Stimulated activated CD4-positive, alpha-beta T cell treated with anti-CD3 and anti-CD28 coated beads, TNF-alpha, amount 100 ng/mL, for 48 hours (primary cell): ENCODE measurements at places on chromosomes 1 and 21.

DNA sequence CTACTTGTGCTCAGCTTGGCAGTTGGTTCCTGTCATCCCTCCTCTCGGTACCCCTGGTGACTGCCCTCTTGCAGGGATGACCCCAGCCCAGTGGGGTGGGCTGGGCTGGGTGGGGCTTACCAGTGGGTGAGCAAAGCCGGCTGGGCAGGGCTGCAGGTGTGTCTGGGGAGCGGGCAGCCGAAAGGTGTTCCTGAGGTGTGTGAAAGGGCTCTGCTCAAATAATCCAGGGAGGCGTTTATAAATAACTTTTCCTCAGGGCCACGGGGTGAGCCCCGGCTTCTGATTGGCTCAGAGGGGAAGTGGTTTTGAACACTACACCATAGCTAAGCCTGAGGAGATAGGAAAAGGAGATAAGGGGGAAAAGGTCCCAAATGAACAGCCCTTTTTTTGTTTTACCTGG, at the start of gene SLC26A9:
Gene SLC26A9, minus strand, starts transcription at position 212 of the 400 bp plus-strand sequence. CDS start 7,636 bp downstream, outside the sequence.
- no peak for DNase-seq

GRCh38 chr1:8767006-8767405, 50.4 kb downstream of the RERE start:
- DNase-seq = no peak

DNA sequence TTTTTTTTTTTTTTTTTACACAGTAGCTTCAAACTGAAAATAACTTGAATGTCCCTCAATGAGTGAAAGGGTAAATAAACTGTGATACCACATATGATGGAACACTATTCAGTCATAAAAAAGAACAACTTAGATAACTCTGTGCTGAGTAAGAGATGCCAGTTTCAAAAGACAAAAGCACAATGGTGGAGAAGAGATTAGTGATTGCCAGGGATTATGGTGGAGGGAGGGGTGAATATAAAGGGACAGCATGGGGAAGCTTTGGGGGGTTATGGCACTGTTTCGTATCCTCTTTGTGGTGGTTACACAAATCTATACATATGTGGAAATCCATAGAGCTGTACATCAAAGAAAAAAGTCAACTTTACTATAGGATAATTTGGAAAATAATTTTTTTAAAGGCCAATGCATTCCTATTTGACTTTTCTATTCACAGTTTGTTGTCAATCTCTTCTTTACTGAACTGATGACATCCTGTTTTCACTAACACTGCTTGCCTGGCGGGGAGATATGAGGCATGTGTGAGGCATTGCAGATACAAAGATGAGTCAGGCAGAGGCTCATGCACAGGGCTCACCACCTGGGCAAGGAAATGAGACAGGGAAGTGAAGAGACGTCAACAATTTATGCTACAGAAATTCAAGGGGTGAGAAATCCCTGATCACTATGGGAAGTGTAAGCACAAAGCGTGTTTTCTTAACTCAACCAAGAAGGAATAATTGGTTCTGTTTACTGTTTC, 302.7 kb downstream of the DUSP10 start:
- peak; percentile 52 for DNase-seq

GRCh38 chr1:181603735-181604410, 120.6 kb downstream of the CACNA1E start:
- DNase-seq = no peak

DNA sequence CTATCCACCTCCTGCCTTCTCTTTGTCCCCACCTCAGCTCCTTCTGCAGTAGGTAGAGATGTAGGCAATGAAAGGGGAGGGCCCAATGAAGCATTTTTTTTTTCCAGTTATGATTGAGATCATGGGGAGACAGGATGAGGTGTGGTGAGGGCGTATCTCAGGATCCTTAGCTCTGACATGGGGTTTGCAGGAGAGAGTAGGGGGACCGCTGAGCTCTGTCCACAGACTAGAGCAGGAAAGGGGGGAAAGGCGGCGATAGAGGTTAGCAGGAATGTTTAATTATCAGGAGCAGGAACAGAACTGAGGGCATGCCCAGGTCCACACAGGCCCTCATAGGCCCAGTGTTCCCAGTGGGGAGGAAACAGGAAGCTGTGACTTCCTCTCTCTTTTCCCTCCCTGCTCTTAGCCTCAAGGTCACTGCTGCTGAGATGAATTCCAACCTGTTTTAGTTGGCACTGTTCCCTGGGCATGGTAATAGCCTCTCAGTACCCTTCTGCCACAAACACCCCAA, 901 bp upstream of the RXFP4 start:
- no peak for DNase-seq

GRCh38 chr1:227357171-227357926, 39.1 kb upstream of the CDC42BPA start:
- DNase-seq = no peak

DNA sequence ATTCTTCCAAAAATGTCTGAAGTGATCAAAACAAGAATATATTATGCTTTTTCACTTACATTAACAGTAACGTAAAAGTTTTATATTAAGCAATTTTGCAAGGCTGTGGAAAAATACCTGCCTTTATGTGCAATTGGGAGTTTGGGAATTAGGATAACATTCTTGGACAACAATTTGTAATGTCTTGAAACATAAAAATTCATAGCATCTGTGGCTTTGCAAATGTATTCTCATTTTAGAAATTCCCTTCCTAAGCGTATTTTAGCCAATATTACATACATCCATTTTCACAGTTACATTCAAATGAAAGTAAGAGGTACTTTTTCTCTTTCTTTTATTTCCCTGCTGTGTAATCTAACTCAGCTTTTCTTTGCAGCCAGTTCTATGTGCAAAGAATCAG, 13.4 kb upstream of the CFH start:
- no peak for DNase-seq

DNA sequence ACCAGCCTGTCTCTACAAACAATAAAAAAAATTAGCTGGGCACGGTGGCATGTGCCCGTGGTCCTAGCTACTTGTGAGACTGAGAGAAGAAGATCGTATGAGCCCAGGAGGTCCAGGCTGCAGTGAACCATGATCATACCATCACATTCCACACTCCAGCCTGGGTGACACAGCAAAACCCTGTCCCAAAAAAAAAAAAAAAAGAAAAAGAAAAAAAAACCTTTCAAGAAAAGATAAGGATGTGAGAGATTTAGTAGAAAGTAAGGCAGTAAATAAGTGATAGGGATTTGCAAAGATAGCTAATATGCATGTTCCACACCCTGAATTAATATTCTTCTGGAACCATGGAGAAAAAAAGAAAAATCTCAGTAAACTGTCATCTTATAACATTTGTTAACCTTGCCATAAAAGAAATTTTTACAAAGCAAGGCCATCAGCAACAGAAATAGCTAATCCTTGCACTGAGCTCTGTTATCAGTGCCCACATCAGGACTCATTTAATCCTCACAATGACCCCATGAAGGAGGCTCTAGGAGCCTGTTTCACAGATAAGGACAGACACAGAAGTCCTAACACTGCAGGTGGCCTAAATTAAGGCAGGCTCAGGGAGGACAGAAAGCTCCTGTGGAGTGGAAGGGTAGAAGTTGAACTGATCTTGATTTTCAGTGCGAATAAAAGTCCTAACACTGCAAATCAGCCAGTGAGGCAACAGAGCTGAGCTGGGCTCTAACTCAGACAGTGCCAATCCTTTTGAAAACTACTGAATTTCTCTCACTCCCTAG, 7.6 kb downstream of the GNB1 start:
- no peak for DNase-seq

DNA sequence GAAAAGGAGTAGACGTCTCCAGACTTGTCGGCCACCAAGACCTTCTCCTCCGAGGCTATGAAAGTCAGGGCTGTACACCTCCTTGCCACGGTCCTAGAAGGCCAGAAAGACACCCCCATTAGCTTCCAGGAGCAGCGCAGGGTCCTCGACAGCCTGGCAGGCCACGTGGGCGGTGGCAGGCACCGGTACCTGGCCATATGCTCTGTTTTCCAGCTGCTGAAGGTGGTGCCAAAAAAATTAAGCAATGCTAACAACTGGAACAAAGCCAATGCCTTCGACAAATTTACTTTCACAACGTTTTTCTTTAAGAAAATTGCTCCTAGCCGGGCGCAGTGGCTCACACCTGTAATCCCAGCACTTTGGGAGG, 15.9 kb downstream of the WDR4 start:
- DNase-seq = no peak

DNA sequence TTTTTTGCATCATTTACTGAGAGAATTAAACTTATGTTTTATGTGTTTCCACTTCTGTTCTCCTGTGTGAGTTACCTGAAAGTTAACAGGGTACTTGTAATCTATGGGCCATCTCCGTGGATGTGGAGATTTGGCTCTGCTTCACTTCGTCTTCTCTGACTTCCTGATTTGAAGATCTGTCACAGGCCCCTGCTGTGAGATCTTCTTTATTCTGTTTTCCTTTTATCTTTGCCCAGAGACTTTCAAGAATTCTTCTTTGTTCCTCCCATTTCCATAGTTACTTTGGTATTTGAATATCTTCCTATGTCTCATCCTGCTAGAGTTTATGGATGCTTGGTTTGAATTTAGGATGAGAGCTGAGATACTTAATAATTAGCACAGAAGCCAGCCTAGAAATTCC, 35.4 kb upstream of the PKN2 start:
- no peak for DNase-seq

DNA sequence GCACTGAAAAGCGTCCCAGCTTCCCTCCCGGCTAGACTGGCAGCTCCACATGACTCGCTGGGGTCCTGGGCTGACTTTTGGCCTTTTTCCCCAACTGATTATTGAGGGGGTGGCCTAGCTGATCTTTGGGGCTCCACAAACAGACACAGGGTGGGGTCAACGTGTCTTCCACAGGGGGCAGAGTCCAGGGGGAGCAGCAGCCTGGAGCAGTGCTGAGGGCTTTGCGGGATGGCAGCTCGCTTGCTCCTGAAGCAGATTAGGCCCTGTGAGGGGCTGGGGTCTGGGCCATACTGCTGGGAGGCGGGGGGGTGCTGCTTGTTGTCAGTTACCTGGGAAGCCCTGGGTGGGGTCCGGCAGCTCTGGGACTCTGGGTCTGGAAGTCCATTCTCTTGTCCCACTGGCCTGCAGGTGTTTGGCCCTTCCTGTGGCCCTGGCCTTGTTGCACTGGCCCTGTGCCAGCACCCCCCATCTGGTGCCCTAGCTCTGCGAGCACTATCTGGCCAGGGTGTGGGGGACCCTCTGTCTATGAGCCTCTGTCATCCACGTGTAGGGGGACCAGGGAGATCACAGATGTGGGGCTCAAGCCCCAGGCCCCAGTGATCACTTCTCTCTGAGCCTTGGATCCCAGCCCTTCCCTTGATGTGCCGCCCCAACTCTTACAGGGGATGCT, 12.3 kb upstream of the HES5 start:
- no peak for DNase-seq

DNA sequence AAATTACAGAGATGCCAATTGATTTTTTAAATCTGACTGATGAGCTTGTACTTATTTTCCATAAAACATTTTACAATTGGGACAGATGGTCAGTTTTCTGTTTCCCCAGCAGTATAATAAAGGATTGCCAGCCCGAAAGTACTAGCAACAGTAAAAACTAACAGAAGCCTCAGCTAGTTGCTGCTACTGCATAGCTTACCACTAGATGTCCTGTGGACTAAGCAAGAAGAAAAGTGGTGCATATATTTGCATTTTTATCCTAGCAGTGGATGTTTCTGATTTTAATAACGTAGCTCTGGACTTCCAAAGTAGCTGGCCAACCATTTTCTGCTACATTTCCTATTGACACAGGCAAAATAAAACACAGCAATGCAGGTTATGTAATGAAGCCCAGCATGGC, 241.5 kb downstream of the BARHL2 start:
- no peak for DNase-seq

DNA sequence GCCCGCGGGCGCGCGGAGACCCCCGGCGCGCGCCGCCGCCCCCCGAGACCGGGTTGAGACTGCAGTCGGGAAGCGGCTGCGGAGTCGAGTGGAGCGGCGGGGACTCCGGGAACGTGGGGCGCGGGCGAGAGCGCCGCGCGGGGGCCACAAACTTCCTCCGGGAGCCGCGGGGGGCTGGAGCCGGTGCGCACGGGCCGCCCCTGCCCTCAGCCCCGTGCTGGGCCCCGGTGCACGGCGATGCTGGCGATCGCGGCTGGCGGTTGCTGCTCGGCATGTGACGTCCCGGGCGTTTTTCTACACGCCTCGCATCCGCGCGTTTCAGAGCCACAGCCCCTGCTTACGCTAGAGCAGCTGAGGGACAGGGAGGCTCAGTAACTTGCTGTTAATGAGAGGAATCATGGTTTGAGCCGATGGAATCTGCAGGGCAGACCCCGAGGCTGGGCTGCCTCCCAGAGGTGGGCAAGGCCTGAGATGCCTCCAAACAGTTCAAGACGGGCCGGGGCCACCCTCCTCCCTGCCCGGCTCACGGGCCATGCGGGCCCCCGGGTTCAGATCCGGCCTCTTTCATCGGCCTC, 520 bp downstream of the TMEM201 start:
- peak; percentile 14 for DNase-seq

DNA sequence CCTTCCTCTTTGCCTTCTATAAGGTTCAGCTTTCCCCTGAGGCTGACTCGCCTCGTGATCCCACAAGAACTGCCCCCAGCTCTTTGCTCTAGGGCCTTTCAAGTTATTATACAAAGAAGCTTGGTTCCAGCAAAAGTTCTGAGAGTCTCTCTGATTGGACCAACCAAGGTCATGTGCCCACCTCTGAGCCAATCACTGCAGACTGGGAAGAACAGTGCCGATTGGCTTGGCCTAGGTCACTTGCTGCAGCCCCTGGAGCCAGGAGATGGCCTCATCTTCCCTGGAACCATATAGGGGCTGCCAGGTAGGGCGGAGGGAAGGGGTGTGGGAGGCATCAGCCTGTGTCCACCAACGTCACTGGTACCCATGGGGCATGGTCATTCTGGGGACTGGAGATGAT, 22.8 kb downstream of the TAS1R2 start:
- no peak for DNase-seq

- DNase-seq = no peak
Observed at GRCh38 chr1:179296356-179297104, 2.9 kb downstream of the SOAT1 start.

GRCh38 chr1:160064164-160064563, 5.8 kb downstream of the KCNJ10 start:
- no peak for DNase-seq

- DNase-seq = no peak
Observed at GRCh38 chr1:157315544-157315943, 177.3 kb upstream of the ETV3 start.

DNA sequence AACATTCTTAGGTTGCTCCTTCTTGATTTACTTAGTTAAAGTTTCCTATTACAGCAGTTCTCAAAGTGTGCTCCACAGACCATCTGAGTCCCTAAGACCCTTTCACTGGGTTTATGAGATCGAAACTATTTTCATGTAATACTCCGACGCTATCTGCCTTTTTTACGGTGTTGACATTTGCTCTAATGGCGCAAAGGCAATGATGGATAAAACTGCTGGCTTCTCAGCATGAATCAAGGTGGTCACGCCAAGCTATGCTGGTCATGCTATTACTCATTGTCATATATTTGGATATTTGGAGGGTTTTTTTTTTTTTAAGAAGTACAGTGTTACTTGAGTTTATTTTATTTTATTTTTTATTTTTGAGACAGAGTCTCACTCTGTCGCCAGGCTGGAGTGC, 235.1 kb downstream of the KIF26B start:
- no peak for DNase-seq

- DNase-seq = no peak
Observed at GRCh38 chr21:34129901-34130715, 56.7 kb downstream of the MRPS6 start.
